DMS 273 treated with DMSO at 0.1 percent for 48 hours (cell line): ENCODE measurements at places on chromosomes 12 and 14.

DNA sequence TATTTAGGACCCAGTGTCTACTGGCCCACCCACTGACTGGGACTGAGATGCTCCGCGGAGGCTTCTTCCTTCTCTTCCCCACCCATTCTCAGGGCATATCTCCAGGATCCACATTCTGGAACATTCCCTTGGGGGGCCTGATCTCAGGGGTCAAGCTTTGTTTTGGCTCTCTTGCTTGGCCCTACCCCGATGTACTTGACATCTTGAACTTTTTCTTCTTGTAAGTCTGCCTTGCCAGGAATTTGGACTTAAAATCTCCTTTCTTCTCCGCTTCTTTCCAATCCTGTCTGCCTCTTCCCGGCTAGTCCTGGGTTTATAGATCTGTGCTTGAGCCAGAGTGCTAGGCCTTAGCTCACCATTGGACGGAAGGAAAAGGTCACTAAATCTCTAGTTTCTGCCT is 22.1 kb downstream of the DACT1 start:
- DNase-seq, result no peak

- no peak for DNase-seq
Observed at GRCh38 chr14:49641697-49642129, 6.7 kb upstream of the DNAAF2 start.

DNA sequence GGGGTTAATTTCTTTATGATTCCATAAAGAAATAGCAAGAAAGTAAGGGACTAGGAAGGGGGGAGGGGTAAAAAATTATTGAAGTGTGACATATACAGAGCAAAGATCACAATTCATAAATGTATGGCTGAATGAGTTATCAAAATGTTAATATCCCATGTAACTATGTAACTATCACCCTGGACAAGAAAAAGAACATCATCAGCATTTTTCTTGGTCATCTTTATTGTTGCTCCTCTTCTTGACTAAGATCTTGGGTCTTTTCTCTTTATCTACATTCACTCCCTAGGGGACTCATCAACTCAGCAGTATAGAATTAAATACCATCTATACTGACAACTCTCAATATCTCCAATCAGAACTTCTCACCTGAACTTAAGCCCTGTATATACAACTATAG is 57.5 kb downstream of the CAND1 start:
- no peak for DNase-seq

- DNase-seq, result no peak
Observed at GRCh38 chr14:53214384-53214783, 61.3 kb upstream of the DDHD1 start.

DNA sequence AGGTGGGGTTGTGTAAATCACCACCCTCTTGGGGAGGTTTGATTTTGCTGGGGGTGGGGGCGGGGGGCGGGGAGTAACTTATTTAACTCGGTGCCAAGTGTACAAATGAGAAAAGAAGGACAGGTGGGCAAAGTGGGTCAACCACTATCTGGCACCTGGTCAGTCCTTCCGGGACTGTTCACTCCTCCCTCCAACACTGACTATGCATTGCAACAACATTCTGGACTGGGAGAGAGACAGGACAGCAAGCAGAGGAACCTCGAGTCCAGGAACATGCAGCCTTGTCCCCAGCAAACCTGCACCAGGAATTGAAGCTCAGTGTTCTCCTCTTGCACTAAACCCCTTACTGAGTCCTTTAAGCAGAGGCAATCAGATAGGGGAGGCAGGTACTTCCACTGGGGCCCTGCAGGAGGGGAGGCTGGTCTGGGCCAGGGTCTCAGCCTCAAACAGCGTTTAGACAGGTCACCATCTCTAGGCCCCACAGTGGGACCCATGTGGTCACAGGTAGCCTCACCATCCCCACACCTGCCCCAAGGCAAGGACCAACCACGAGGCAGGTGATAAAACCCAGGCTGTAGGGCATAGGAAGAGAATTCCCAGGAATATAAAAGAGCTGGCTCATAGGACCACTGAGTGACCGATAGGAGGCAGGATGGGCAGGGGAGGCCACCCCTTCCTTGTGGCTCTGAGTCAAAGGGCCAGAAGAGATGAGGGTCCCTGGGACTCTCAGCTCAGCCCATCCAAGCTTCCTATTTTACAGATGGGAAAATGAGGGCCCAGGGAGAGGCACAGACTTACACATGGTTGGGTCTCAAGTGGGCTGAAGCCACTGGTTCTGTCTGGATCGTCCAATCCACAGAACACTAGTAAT is 9.8 kb downstream of the CCDC85C start:
- no peak for DNase-seq

GRCh38 chr14:47155395-47155794 is 503.8 kb upstream of the RPL10L start:
- DNase-seq, result no peak

GRCh38 chr12:96587691-96588090 is 98.3 kb downstream of the CFAP54 start:
- no peak for DNase-seq

DNA sequence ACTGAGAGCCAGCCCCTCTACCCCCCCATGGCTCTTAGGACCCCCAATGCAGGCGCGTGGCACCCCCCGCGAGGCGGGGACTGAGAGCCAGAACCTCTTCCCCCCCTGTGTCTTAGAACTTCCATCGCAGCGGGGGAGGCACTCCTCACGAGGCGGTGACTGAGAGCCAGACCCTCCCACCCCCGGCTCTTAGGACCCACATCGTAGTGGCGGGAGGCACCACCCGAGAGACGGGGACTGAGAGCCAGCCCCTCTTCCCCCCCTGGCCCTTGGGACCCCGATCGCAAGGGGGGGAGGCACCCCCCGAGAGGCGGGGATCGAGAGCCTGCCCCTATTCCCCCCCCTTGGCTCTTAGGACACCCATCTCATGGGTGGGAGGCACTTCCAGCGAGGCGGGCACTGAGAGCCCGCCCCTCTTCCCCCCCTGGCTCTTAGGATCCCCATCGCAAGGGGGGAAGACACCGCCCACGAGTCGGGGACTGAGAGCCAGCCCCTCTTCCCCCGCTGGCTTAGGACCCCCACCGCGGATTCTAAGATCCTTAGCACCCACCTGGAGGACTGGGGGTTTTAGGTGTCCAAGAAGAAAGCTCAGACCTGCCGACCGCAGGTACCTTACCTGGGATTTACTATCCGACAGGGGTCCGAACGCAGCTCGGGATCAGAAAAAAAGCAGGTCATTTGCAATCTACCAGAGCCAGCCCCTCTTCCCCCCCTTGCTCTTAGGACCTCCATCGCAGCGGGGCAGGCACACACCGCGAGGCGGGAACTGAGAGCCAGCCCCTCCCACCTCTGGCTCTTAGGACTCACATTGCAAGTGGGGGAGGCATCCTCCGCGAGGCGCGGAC is 44.9 kb downstream of the DDX11 start:
- DNase-seq, result no peak
